Peyer's patch (tissue), 4 donors: ENCODE measurements at places on chromosomes 12 and 14. TPM values are rescaled to one million over a fixed set of nuclear protein-coding genes. Genes with fewer than 3 reads are reported as not detected.

Gene STYK1
- total RNA-seq = 5.8 TPM

Gene CLEC14A
- total RNA-seq = 11.0 TPM

Gene SLC38A4
- total RNA-seq = 0.18 TPM

Gene SIX1
- not detected for total RNA-seq

Gene TCL1B
- total RNA-seq = not detected

Gene CCDC77
- total RNA-seq = 3.2 TPM

Gene ALG10
- total RNA-seq = 3.3 TPM

DNA sequence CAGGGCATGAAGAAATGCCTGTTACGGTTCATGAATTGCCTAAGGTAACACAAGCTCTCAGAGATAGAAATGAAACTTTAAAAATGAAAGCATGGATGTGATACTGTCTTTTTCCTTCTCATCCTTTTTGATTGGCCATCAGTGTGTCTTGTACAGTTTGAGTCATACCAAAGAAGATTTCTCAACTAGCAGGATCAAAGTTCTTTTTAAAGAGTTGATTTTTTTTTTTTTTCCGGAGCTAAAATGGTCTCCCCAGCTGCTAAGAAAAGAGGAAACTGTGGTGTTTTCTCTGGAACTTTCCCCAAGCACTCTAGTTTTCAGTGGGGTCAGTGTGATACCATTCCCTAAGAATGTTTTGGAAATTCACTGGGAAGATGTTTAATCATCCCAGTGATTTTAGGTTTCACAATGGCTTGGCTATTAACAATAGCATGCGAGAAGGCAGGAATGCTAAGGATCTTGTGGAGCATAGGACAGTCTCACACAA is 105.0 kb downstream of the ETNK1 start:
- no peak overlapping the region for H3K4me3 ChIP-seq
- peak overlapping the region; percentile 44 for H3K27ac ChIP-seq
- H3K36me3 ChIP-seq = no peaks in the 10 kb centered on the region
- H3K27me3 ChIP-seq = no peaks in the 10 kb centered on the region
- no peaks in the 10 kb centered on the region for H3K4me1 ChIP-seq

DNA sequence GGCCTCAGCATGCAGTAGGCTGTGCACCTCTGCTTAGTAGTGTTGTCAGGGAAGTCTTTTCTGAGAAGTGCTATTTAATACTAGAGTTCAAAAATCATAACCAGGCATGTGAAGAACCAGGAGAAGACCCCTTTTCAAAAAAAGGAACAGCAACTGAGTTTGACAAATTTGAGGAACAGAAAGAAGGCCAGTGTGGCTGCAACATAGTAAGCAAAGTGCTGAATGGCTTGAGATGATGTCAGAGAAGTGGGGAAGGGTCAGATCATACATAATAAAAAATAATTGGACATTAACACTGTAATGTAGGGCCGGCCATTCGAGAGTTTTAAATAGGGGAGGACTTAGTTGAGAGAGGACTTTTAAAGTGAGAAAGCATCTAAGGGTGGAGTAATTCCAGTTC is 11.1 kb upstream of the CNTN1 start:
- no peaks in the 10 kb centered on the region for H3K27me3 ChIP-seq
- H3K36me3 ChIP-seq = no peaks in the 10 kb centered on the region

GRCh38 chr12:15214851-15215601 is 6.2 kb downstream of the RERG start:
- no peaks in the 10 kb centered on the region for H3K27me3 ChIP-seq
- H3K4me1 ChIP-seq = no peaks in the 10 kb centered on the region
- no peak for DNase-seq

- H3K27me3 ChIP-seq = no peaks in the 10 kb centered on the region
- no peak overlapping the region for H3K27ac ChIP-seq
- no peak overlapping the region for H3K4me3 ChIP-seq
- no peak for DNase-seq
These were observed 28.1 kb upstream of the GPR68 start for GRCh38 chr14:91272341-91273272.

DNA sequence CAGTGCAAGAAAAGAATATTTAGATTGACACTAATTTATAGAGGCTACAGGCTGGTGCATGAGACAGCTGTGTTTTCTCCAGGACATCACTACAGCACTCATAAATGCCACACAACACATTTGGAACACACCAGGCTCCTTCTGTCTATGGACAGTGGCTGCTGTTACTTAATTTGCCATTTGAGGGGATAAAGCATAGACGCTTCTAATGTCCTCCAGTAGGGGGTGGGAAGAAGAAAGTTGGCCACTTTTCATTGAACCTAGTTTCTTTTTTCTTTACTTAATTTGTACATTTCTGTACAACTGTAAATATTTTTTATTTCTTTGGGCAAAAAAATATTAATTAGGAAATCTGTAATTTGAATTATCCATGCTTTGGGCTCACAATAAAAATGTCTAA is 12.4 kb upstream of the RTN1 start:
- no peak overlapping the region for H3K4me3 ChIP-seq
- H3K27ac ChIP-seq = no peak overlapping the region
- no peak for DNase-seq

DNA sequence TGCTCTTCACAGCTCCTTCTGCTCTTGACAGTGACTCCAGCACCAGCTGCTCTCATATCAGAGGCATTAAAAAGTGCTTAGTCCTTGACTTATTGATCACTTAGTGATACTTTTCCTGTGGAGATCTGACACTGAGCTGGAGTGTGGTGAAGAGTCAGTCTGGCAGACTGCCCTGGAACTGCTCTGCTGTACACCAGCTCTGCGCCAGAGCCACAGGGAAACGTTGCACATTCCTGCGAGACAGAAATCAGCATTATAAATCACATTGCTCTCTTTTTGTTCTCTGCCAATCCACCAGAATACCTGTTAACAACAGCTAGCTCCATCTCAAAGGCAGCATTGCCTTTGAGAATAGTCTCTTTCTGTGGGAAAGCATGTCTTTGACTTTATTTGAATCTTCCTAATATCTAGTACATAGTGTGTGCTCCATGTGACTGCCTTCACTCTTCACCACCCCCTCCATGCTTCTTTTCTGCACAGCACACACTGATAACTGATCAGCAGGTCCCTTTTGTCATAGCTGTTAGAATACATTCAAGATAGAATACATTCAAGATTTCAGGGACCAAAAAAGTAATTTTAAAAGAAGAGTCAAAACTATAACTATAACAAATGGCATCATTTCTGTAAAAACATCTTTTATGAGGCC is 48.2 kb upstream of the VSX2 start:
- H3K4me3 ChIP-seq = no peak overlapping the region
- H3K27me3 ChIP-seq = no peaks in the 10 kb centered on the region
- H3K4me1 ChIP-seq = no peaks in the 10 kb centered on the region
- H3K36me3 ChIP-seq = no peaks in the 10 kb centered on the region
- H3K27ac ChIP-seq = no peak overlapping the region

DNA sequence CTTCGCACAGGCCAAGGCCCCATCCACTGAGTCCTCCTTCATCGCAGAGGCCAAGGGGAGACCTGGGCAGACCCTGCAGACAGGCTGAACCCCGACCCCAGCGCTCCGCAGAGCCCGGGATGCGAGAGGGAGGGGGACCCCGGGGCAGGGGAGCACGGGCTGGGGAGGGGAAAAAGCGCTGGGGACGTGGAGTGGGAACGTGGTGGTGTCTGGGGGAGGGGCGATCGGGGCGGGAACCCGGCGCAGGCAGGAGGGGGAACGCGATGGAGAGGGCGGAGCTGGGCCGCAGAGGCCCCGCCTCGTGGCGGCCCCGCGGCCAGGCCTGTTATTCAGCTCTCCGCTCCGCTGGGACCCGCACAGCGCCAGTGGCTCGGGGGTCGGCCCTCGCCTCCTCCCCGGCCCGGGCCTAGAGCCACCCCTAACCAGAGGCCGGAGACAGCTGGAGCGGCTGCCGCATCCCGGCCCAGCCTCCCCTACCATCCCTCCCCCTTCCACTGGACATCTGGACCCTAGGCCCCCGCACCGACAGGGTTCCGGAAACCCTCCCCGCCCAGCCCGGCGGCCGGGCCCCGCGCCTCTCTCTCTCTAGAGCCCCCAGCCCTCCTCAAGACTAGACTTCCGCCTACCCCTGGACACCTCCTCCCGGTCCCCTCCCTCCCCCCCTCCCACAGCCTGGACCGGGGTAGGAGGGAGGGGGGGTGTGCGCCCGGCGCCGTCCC is at the start of gene ARHGEF25:
Gene ARHGEF25 (plus strand): TSS at position 328 of the 719 bp plus-strand sequence. CDS start 460 bp downstream, outside the sequence.
- no peaks in the 10 kb centered on the region for H3K27me3 ChIP-seq
- no peaks in the 10 kb centered on the region for H3K36me3 ChIP-seq
- H3K4me3 ChIP-seq = peak within 1 kb of the TSS; percentile 48
- H3K4me1 ChIP-seq = peaks cover 11% of the 10 kb centered on the region
- peak within 1 kb of the TSS; percentile 62 for H3K27ac ChIP-seq

DNA sequence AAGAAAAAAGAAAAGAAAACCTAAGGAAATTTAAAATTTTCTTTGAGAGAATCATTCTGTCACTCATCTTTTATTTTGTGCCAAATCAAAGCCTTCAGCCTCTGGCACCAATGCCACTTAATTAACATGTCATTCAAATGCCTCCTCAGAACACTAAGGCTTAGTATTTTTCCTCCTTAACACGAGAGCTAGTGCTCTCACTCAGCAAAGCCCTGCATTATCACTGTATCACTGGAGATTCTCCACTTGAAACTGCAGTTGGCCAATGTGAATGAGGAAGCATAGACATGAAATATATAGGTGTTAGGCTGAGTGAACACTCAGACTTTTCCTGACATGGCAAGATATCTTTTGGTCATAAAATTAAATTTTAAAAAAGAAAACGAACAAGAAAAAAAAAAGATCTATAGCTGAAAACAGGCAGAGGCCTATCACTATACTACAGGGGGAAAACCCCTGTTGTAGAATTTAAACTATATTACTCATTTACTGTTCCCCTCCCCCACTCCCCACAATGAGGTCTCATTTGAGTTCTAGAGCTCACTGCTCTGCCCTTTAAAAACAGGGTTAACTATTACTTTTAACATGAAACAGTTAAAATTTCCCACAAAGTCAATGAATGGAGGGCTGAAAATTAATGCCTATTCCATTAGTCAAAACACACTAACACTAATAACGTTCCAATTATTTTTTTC is 5.1 kb downstream of the MBIP start:
- DNase-seq = no peak
- H3K27ac ChIP-seq = no peak overlapping the region
- peaks cover 7% of the 10 kb centered on the region for H3K4me1 ChIP-seq
- no peak overlapping the region for H3K4me3 ChIP-seq

GRCh38 chr12:1859643-1860042 is 39.3 kb downstream of the LRTM2 start:
- H3K36me3 ChIP-seq = no peaks in the 10 kb centered on the region
- H3K27me3 ChIP-seq = no peaks in the 10 kb centered on the region
- H3K27ac ChIP-seq = no peak overlapping the region
- no peak overlapping the region for H3K4me3 ChIP-seq
- H3K4me1 ChIP-seq = no peaks in the 10 kb centered on the region

GRCh38 chr14:100640471-100641273 is 53.5 kb upstream of the BEGAIN start:
- H3K27ac ChIP-seq = peak overlapping the region; percentile 81
- peaks cover 5% of the 10 kb centered on the region for H3K4me1 ChIP-seq
- no peak for DNase-seq
- no peaks in the 10 kb centered on the region for H3K36me3 ChIP-seq
- no peaks in the 10 kb centered on the region for H3K27me3 ChIP-seq

DNA sequence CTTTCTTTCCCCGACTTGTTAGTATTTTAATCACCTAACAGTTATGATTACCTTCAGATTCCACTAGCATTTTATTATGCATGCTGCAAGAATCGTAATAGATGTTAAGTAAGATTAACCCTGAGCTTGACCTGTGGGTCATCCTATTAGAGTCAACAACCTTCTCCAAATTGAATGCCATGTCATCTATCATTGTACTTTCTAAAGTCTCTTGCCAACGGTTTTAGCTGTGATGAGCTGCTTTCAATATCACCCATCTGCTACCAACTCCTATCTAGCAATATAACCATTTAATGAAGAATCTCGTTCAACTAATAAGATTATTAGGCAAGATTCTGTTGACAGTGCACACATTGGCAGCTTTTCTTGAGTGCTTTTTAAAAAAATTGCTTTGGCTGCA is 33.7 kb downstream of the DACT1 start:
- DNase-seq = no peak
- H3K4me1 ChIP-seq = no peaks in the 10 kb centered on the region
- no peak overlapping the region for H3K4me3 ChIP-seq
- H3K27ac ChIP-seq = no peak overlapping the region
- H3K36me3 ChIP-seq = no peaks in the 10 kb centered on the region
- H3K27me3 ChIP-seq = no peaks in the 10 kb centered on the region

GRCh38 chr14:52596861-52597260 is 44.2 kb downstream of the GPR137C start:
- H3K27me3 ChIP-seq = no peaks in the 10 kb centered on the region
- no peaks in the 10 kb centered on the region for H3K36me3 ChIP-seq
- H3K27ac ChIP-seq = no peak overlapping the region
- H3K4me3 ChIP-seq = no peak overlapping the region
